ENCODE measurements at places on chromosomes 3 and 15. TPM values are rescaled to one million over a fixed set of nuclear protein-coding genes. Genes with fewer than 3 reads are reported as not detected.

DNA sequence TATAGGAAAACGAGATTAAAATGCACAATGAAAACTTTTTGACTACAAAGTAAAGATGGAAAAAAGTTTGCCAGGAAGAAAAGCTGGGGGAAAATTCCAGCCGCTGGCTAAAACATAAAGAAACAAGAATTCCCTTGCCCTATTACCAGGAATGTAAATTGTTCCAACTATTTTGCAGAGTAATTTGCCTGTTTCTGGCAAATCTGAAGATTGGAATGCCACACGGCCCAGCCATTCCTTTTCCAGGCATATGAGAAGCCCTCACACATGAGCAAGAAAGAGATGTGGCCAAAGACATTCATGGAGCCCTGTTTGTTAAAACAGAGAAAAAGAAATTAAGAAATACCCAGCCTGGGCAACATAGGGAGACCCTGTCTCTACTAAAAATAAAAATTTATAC lies 8.4 kb upstream of the GATA2 start:
- peaks cover 4% of the 10 kb centered on the region for H3K4me1 ChIP-seq
- no peak for DNase-seq
- H3K27me3 ChIP-seq: peaks cover 14% of the 10 kb centered on the region
- no peaks in the 10 kb centered on the region for H3K36me3 ChIP-seq
- no peak overlapping the region for H3K4me3 ChIP-seq
- no peak overlapping the region for H3K27ac ChIP-seq

- no peaks in the 10 kb centered on the region for H3K27me3 ChIP-seq
- no peak for DNase-seq
- H3K27ac ChIP-seq: no peak overlapping the region
Observed at GRCh38 chr3:27319847-27320526, 49.2 kb downstream of the NEK10 start.

DNA sequence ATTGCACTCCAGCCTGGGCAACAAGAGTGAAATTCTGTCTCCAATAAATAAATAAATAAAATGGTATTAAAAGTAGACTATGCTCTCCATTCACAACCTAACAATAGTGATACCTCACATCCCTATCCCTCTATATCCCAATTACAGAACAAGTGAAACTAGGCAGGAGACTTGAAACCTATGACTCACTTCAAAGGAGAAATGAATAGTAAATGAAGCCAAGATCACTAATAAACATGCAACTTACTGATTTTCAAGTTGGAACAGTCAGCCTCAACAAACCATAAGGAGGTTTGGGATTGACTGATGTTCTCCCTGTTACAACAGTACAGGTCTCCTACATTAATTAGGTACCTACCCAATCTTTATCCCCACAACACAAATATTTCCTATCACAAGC lies 103.4 kb downstream of the GSK3B start:
- no peaks in the 10 kb centered on the region for H3K27me3 ChIP-seq
- DNase-seq: no peak
- peaks cover 30% of the 10 kb centered on the region for H3K36me3 ChIP-seq
- H3K4me3 ChIP-seq: no peak overlapping the region
- H3K4me1 ChIP-seq: peaks cover 6% of the 10 kb centered on the region
- H3K27ac ChIP-seq: no peak overlapping the region

GRCh38 chr3:126678693-126679317 lies 23.9 kb upstream of the TXNRD3 start:
- peaks cover 3% of the 10 kb centered on the region for H3K36me3 ChIP-seq
- peaks cover 6% of the 10 kb centered on the region for H3K4me1 ChIP-seq
- H3K4me3 ChIP-seq: no peak overlapping the region
- DNase-seq: no peak
- H3K27me3 ChIP-seq: peaks cover 20% of the 10 kb centered on the region

GRCh38 chr15:55239440-55240124 lies 42.8 kb upstream of the RSL24D1 start:
- no peak for DNase-seq
- H3K4me3 ChIP-seq: no peak overlapping the region
- peaks cover 59% of the 10 kb centered on the region for H3K36me3 ChIP-seq
- no peaks in the 10 kb centered on the region for H3K27me3 ChIP-seq
- H3K27ac ChIP-seq: peak overlapping the region; percentile 29

DNA sequence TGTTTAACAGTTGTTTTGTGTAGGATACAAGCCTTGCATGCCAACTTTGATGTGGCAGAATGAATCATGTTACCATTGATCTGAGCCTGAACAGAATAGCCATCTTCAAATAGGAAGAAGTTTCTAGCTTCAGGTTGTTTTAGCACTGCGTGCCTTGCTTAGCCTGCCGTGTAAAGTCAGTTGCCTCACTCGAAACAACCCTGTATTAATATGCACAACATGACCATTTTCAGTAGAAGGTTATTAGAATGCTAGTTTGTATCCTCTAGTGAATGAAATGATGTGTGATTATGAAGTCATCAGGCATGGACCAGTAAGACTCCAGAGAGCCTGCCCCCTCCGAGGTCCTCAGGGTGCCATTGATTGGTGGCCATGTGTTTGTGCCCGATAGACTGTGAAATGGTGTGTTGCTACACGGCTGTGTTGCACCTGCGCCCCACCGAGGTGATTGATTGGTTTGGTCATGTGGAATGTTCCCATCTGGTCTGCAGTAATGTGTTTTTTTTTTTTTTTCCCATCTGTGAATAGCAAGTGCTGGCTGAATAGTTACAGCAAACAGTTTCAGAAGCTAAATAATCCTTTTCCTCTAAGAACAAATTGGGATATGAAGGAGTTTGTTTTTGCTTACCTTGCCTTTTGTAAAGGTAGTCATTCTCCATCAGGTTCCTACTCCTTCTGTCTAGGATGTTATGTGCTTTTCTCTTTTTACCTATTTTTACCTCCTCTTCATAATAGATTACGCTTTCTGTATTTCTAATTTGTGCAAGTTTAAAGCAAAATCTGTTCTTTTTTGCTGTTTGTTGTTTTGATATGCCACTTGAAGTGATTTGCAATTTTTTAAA lies 214.9 kb downstream of the TCF12 start:
- no peak for DNase-seq
- H3K36me3 ChIP-seq: peaks cover 5% of the 10 kb centered on the region
- H3K4me3 ChIP-seq: no peak overlapping the region
- no peak overlapping the region for H3K27ac ChIP-seq
- H3K27me3 ChIP-seq: no peaks in the 10 kb centered on the region

Gene TOPAZ1
- not detected for total RNA-seq

Gene TMEM108
- total RNA-seq: not detected

Gene SYNM
- total RNA-seq: 0.29 TPM

Gene SEMA5B
- not detected for total RNA-seq

Gene TOP2B
- 114 TPM for total RNA-seq

Gene PRKCD
- 19.5 TPM for total RNA-seq

All from activated CD8-positive, alpha-beta T cell treated with anti-CD3 and anti-CD28 coated beads, Interleukin-2, amount 10 ng/mL, durations not matched to agents 7 days and 5 days (primary cell).